NCI-H1092 (cell line): ENCODE measurements at places on chromosomes 6 and 20.

- no peak for DNase-seq
Observed at GRCh38 chr20:18397030-18397429, 69.8 kb downstream of the DZANK1 start.

- peak; percentile 1 for DNase-seq
Observed at GRCh38 chr20:9442858-9443257, 71.5 kb upstream of the LAMP5 start.

DNA sequence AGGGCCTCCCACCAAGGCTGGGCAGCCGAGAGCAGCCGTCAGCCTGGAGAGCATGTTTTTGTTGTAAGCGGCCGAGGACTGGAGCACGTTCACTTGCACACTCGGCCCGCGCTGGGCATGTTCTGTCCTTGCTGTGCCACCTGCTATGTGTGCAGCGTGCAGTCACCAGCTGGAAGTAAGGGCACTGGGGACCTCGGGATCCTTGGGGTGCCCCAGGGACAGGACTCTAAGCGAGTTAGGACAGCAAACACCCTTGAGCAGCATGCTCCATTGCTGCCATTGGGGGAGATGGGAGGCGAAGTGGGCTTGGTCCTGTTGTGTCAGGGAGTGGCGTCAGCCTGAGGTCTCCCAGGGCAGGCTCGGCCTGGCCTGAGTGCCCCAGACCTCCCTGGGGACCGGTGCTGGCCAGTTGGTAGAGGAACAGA lies 18.6 kb downstream of the DYNLT1 start:
- no peak for DNase-seq

DNA sequence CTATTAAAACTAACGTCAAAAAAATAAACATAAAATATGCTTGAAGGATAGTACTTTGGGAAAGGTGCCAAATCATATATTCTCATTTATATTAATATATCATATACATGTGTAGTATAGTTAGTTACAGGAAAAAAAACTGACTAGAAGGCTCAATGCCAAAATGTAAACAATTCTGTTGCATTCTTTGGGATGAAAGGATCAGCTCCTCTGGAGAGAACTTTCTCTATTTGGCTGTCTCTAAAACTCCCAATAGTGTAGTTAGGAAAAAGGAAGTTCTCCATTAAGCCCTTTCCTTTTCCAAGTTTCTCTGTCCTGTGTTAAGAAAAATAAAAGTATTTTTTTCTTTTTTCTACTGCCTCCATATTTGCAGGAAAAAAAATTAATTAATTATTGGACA lies 86.5 kb upstream of the BTN3A2 start:
- DNase-seq: no peak

- no peak for DNase-seq
Observed at GRCh38 chr20:34318609-34319443, 15.7 kb upstream of the AHCY start.

GRCh38 chr20:38000293-38000692 lies 33.0 kb downstream of the TTI1 start:
- no peak for DNase-seq

DNA sequence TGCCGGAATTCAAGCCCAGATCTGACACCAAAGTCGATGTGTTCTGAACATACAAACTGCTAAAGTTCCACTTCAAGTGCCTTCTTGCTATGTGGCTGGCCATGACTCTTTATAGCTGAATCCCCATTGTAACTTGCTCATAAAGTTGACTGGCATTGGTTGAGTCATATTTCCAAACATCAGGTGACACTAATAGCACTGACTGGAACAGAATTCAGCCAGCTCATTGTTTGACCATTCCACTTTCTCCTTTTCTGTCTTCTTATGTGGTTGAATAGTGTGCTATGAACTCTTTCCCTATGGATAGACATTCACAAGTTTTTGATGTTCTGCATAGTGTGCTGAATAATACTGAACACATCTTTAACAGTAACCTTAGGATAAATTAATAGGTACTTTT lies 266.2 kb upstream of the ZFP64 start:
- DNase-seq: no peak

DNA sequence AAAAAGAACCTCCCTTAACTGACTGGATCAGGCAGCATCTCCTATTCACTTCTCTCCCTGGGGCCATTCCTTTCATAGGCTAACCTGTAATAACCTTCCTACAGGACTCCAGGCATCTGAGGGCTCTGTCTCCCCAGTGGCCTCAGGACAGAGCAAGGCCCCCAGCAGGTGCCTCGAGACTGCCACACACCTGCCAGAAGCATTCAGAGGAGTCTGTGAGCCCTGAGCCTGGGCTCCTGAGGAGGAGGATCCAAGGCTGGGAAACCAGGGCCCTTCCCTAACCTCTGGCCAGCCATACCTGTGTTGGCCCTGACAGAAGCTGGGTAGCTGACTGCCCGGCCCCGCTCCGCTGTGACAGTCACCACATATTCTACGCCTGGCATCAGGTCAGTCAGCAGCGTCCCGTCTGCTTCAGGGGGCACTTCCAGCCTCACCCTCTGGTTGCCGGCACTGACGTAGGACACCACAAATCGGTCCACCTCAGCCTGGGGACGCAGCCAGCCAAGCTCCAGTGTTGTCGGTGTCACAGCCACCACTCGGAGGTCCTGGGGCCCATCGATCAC lies 20.6 kb downstream of the TNXB start:
- no peak for DNase-seq

DNA sequence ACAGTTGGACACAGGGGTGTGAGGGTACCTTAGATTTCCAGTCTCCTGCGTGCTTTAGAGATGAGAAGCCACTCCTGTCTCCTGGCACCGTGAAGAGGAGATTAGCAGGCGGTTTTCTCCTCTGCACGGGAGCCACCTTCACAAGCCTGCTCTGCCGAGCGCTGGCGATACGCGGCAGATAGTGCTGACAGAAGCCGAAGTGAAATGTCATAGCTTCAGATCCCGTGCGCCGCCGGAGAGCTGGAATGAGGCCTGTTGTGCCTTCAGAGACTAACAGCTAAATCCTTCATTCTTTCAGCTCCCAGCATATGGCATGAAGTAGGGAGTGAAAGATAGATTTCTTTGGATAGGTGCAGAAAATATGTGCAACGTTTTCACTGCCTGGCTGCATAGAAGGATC lies 371.0 kb downstream of the TAF4 start:
- DNase-seq: no peak
